ENCODE measurements at places on chromosomes 1 and 21.

GRCh38 chr21:37375866-37376574 is 9.4 kb downstream of the DYRK1A start:
- no peak for DNase-seq

GRCh38 chr21:34534522-34534921 is 22.5 kb upstream of the KCNE1 start:
- no peak for DNase-seq

GRCh38 chr1:55588309-55588708 is 373.1 kb upstream of the USP24 start:
- DNase-seq, result no peak

GRCh38 chr1:62013264-62013663 is 181.4 kb upstream of the L1TD1 start:
- DNase-seq, result no peak

DNA sequence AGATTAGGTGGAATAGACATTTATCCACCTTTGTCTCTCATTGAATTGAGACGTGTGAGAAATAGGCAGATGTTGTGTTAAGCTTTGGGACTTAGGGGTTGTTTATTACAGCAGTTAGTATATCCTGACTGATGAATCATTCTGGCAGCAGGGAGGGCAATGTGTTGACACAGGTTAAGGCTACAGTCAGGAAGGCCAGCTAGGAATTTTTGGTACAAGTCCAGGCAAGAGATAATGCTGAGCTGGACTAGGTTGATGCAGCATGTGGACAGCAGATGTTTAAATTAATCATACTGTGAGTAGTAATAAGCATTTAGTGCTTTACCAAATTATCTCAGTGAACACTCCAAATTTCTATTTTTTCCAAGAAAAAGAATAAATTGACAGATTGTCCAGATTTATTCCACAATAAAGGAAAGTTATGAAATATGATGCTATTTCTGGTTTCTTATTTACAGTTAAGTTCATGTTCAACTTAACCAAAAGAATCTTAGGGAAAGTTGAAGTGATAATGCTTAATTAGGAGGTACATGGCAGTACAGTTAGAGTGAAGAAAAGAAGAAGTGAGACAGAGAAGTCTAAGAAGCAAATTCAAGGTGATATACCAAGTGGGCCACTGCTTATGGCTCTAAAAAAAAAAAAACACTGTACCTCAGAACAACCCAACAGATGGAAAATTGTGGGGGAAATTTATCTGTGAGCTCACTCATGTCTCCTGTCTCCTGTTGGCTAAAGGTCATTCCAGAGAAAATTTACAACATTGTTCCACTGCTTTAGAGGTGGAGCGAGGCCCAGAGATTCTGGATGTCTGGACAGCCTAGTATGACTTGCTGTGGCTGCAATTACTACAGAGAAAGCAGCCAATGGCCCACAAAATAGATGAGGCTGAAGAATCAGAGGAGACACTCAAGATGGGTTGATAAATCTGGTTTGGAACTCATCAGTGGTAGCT is 102.7 kb upstream of the C21orf91 start:
- DNase-seq, result no peak

- DNase-seq, result peak; percentile 84
Measured at GRCh38 chr1:108079440-108080025, 114.6 kb upstream of the VAV3 start.

All from KBM-7 (cell line).